ENCODE measurements at places on chromosomes 12 and 14.

DNA sequence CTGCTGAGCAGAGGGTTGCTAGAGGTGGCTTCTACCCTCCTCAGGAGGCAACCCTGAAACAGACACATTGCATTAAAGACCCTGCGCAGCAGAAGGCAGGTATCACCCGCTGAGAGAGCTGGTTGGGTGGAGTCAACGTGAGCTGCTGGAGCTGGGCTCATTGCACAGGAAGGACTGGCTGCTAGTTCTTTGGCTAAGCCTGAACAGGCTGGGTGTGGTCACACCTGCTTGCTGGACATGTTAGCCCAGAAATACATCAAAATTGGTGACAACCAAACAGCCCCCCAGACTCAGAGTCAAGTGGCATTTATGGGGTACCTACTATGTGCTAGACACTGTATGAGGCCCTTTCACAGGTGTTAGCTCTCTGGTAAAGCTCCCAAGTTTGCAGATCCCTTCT lies 33.8 kb upstream of the IRF2BPL start:
- no peak for DNase-seq

GRCh38 chr12:6444704-6445688 lies at the start of gene CD27:
Gene CD27, plus strand, starts transcription at chr12:6444955. Its CDS starts 141 bp downstream, at chr12:6445096.
- no peak for DNase-seq

- DNase-seq, result no peak
Observed at GRCh38 chr12:41794336-41794735, 350.3 kb downstream of the GXYLT1 start.

GRCh38 chr12:112836736-112837628 lies 45.4 kb downstream of the RPH3A start:
- DNase-seq, result no peak

GRCh38 chr14:95679998-95680735 lies 6.1 kb upstream of the TCL1B start:
- DNase-seq, result no peak

DNA sequence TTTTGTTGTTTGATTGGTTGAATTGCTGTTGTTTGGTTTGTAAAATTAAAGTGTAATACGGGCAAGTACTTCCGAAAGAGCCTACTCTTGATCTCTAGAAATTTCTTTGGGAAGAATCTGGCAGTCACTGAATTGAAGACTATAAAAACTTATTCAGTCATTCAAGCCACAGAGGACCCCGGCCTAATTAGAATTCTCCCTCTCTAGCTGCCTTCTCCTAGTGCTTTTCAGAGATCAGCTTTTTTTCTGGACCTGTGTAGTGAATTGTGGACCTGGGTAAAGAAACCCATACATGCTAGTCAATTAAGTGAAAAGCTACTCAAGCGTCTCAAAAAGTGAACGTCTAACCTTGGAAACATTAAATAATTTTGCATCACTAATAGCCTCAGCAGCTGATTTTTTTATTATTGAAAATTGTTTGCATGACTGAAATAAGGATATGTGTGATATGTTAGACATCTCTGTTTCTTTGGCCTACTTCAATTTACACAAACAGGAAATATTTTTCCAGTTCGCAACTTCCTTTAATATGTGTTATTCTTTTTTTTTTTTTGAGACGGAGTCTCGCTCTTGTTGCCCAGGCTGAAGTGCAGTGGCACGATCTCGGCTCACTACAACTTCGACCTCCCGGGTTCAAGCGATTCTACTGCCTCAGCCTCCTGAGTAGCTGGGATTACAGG lies 27.2 kb downstream of the EFCAB11 start:
- no peak for DNase-seq

DNA sequence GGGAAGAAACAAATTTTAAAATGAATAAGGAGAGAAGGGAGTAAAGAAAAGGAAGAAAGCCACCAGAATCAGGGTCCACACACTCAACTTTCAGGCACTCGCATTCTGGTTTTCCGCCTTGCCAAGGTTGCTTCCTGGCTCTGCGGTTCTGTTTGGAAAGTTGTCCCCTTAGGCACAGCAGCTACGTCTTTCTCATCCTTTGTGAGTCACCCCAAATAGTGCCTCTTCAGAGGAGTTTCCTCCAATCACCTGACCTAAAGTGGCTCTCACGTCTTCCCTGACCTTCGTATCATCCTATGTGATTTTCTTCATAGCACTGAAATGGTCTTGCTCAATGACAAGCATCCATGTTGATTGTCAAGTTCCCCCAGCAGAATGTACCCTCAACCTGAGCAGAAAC lies 99.5 kb upstream of the TMCC3 start:
- no peak for DNase-seq

- DNase-seq, result no peak
Observed at GRCh38 chr14:61406198-61406597, 84.8 kb downstream of the PRKCH start.

GRCh38 chr14:79608446-79608845 lies 602.9 kb downstream of the DIO2 start:
- DNase-seq, result no peak

GRCh38 chr14:54253195-54253947 lies 143.4 kb upstream of the CDKN3 start:
- DNase-seq, result no peak

- DNase-seq, result no peak
Observed at GRCh38 chr12:28350502-28350901, 160.2 kb downstream of the CCDC91 start.

DNA sequence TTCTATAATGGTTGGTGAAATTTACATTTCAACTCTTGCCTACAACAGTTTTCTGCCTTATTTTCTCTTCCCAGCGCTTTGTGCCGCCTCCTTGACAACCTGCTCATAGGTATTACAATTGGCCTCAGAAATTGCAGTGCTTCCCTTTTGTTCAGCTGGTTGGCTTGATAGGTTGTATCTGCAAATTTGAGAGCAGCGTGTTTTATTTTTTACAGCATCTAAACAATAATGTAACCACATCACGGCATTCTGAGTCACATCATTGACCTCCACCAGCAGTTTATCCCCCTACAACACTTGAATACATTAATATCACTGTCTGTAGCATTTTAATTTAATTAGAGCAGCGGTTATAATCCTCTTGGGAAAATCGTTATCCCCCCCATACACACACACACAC lies 99.4 kb downstream of the ETV6 start:
- no peak for DNase-seq

GRCh38 chr12:68470664-68471328 lies 138.6 kb upstream of the MDM1 start:
- DNase-seq, result no peak

- DNase-seq, result no peak
Observed at GRCh38 chr12:66072566-66072965, 58.0 kb downstream of the LLPH start.

- DNase-seq, result peak; percentile 95
Observed at GRCh38 chr12:123364532-123365024, at the start of gene SBNO1. Gene SBNO1, minus strand, starts transcription at chr12:123364847. Its CDS starts 14,406 bp downstream, at chr12:123350441.

GRCh38 chr14:57583396-57583795 lies 89.7 kb upstream of the CCDC198 start:
- DNase-seq, result no peak

DNA sequence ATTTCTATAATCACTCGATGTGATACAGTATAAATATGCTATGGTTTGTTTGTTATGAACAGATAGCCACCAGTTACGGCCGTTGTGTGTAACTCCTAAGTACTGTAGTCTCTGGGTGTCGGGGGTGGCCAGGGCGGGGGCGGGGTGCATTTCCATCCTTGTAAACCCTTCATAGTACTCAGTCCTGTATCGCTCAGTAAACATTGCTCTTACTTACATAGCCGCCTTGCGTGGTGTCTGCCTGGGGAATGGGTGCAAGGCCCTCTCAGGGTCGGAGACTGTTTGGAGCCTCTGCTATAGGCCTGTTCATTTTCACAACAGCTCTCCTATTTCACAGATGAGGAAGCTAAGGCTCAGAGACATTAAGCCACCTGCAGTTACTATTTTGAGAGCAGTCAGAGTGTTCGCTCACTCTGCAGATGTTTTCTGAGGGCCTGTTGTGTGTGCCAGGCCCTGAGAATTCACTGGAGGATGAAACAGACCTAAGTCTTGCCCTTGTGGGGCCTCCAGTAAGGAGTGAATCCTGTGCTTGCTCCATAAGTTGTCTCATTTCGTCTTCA lies 42.5 kb downstream of the JDP2 start:
- DNase-seq, result no peak

GRCh38 chr14:45679853-45680252 lies 426.9 kb upstream of the MIS18BP1 start:
- DNase-seq, result no peak

DNA sequence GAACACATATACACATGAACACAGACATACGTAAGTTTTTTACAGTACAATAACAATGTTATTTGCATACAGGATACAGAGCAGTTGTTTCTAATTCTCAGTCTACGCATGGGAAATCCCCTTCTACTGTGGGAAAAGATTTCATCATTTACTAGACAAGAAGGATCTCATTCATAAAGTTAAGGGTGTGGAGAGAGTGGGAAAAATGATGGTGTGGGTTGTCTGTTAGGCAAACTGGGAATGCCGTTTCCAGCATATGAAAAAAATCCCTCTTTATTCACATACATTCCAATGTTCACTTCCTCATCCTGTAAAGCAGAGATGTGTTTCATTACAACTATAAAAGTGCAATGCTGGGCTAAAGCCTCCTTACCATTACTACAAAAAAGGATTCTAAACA lies 120.9 kb downstream of the SINHCAF start:
- no peak for DNase-seq

DNA sequence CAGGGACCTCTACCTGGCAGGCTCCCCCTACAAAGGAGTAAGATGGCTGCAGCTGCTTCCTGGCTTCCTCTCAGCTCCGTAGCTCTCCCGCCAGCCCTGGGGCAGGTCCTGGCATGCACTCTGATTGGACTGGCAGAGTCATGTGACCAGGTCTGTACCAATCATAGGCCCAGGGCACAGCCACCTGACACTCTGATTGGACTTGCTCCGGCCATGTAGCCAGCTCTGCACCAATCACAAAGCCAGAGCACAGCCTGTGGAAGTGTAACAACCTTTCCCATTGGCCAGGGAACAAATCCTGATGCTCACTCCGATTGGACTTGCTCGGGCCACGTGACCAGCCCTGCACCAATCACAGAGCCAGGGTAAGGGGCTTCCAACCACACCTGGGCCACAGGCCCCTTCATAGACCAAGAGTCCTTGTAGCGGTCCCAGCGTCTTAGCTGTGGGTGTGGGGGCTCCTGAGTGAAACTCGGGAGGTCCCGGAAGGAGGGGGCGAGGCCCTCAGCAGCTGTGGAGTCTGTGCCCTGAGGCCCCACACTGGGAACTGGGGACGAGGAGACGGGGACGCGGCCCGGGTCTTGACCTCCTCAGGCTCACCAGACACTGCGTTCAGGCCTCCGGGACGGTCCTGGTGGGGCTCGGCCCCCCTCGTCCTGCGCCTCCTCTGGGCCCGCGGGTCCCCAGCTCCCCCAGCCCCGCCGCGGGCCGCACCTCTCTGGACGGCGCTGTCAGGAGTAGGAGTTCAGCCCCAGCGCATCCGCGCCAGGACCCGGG lies 210.6 kb downstream of the ADGRD1 start:
- no peak for DNase-seq

- peak; percentile 50 for DNase-seq
Observed at GRCh38 chr12:89574736-89575208, 48.9 kb upstream of the POC1B start.

GRCh38 chr14:55671641-55672040 lies 91.6 kb downstream of the KTN1 start:
- no peak for DNase-seq

- no peak for DNase-seq
Observed at GRCh38 chr14:39014460-39014859, 88.6 kb downstream of the SEC23A start.

DNA sequence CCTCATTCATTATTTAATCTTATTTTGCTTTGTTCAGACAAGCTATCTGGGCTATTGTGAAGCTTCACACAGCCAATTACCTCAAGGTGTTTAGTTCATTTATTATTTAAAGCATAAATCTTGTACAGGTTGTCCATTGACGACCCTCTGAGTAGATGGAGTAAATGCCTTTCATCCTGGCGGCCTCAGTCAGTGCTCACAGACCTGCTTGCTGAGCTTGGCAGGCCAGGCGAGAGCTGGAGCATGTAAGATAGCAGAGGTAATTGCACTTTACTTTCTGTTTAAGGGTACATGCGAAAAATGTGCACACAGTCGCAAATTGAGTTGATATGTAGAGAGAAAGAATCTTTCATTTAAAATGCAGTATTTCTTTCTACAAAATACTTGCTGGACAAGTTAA lies 224.4 kb downstream of the NPAS3 start:
- DNase-seq, result no peak

- DNase-seq, result no peak
Observed at GRCh38 chr12:106045251-106045674, 93.5 kb downstream of the NUAK1 start.

GRCh38 chr14:103056322-103057027 lies 874 bp downstream of the CDC42BPB start:
- DNase-seq, result peak; percentile 86

DNA sequence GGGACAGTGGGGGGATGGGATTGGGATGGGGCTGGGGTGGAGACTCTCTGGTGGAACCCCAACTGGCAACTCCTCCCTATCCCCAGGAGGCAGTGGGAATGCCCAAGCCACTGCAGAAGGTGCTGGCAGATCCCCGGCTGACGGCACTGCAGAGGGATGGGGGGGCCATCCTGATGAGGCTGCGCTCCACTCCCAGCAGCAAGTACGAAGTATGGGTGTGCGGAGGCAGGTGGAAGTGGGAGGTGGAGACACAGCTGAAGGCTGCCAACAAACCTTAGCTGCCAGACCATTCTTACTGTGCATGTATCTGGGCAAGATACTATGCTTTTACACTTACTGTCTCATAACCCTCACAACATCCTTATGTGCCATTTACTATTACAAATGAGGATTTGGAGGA lies 8.2 kb downstream of the ARHGEF40 start:
- DNase-seq, result no peak

GRCh38 chr12:113002676-113003075 lies 24.4 kb downstream of the OAS2 start:
- no peak for DNase-seq

DNA sequence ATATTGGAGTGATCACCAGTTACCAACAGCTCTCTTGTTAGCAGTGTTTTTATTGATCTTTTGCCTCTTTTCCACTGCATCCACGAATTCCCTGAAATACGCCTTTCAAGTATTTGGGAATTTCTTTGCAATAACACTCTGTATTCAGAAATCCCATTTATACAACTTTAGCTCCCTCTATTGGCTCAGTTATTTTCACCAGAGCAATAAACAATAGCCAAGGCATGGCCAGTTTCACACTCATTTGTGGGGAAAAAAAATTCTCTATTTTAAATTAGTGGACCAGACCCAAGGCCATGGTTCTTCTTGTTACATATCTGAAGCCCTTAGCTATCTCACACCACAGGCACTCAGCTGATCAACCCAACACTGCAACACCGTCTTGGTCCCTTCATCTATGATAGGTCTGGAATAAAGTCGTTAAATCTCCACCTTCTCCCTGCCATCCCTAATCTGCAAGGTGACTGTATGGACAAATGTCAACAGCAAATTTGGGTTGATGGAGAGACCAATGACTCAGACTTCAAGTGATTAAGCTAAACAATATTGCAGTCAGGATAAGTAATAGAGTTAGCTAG lies 92.4 kb upstream of the TMEM260 start:
- DNase-seq, result no peak

DNA sequence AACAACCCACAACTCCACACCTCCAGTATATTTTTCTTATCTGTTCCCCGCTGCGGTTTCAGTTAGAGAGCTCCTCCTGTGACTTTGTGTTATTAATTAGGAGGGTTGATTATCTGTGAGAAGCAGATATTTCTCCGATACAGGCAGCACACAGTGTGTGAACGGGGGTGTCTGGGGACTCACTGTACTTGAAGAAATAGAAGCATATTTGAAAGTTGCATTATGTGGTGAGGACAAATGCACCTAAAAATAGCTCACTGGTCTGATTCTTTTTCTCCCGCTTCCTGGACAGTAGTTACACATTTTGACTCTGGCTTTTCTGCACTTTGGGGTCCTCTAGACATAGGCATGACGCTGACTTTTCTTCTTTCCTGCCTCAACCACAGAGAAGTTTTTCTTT lies 277.7 kb downstream of the VRK1 start:
- no peak for DNase-seq

All from femur (tissue), 1 donor.